Aorta (tissue), 5 donors: ENCODE measurements at places on chromosomes 12 and 14. TPM values are rescaled to one million over a fixed set of nuclear protein-coding genes. Genes with fewer than 3 reads are reported as not detected.

DNA sequence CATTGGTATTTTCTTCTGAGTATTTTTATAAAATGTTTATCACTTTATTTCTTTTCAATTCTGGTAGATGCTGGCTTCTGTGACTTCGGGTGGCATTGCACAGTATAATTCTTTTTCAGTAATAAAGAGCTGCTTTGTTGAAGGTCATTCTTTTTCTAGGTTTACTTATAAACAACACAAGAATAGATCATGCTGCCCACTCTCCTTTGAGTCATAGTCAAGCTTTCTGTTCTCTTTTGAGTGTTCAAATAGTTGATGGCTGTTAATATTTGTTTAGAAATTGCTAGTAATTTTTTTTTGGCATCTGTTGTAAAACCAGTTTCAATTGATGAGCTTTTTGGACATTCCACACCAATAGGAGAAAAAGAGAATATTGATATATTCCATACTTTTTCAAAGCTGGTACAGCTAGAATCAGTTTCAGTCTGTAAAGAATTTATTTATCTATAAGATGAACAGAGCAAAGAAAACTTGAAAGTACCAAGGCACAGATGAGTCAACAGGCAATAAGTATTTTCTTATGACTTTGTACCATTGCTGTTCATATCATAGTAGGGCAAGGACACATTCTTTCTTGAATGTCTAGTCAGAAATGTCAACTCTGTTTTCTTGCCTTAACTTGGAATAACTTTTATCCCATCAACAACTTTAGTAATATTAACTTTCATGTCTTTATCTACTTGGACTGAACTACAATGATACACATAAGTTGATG, 513.0 kb upstream of the SEL1L start:
- no peaks in the 10 kb centered on the region for H3K27me3 ChIP-seq
- H3K4me3 ChIP-seq = no peak overlapping the region
- no peaks in the 10 kb centered on the region for H3K4me1 ChIP-seq
- H3K27ac ChIP-seq = no peak overlapping the region

DNA sequence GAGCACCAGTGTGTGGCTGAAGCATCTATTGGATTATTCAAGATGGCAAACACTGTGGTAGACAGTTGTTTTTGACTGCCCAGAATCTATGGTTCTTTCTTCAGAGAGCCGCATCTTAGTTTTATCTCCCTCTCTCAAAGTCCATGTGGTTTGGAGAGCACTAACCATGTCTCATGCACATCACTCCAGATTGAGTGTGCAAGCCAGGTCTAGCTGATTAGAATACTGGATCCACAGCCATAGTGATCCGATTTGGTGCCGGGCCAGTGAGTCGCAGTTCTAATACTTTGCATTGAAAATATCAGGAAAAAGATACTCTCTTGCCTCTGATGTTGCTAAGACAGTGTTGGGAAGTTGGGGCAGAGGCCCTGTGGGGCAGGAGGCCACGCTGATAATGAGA, 4.6 kb upstream of the SBNO1 start:
- no peaks in the 10 kb centered on the region for H3K36me3 ChIP-seq
- H3K27me3 ChIP-seq = no peaks in the 10 kb centered on the region
- no peaks in the 10 kb centered on the region for H3K4me1 ChIP-seq
- no peak overlapping the region for H3K4me3 ChIP-seq
- no peak for DNase-seq
- no peak overlapping the region for H3K27ac ChIP-seq

Gene KCNH5
- polyA plus RNA-seq = not detected

GRCh38 chr12:12909995-12910420, 18.6 kb downstream of the GPRC5A start:
- peak overlapping the region; percentile 78 for H3K27ac ChIP-seq
- DNase-seq = peak; percentile 50
- no peaks in the 10 kb centered on the region for H3K4me1 ChIP-seq
- H3K36me3 ChIP-seq = peaks cover 3% of the 10 kb centered on the region
- no peak overlapping the region for H3K4me3 ChIP-seq
- H3K27me3 ChIP-seq = no peaks in the 10 kb centered on the region

- no peak for DNase-seq
- H3K4me1 ChIP-seq = no peaks in the 10 kb centered on the region
- no peaks in the 10 kb centered on the region for H3K36me3 ChIP-seq
- no peaks in the 10 kb centered on the region for H3K27me3 ChIP-seq
- H3K27ac ChIP-seq = no peak overlapping the region
- H3K4me3 ChIP-seq = no peak overlapping the region
Observed at GRCh38 chr12:106839333-106839732, 64.9 kb downstream of the RIC8B start.

DNA sequence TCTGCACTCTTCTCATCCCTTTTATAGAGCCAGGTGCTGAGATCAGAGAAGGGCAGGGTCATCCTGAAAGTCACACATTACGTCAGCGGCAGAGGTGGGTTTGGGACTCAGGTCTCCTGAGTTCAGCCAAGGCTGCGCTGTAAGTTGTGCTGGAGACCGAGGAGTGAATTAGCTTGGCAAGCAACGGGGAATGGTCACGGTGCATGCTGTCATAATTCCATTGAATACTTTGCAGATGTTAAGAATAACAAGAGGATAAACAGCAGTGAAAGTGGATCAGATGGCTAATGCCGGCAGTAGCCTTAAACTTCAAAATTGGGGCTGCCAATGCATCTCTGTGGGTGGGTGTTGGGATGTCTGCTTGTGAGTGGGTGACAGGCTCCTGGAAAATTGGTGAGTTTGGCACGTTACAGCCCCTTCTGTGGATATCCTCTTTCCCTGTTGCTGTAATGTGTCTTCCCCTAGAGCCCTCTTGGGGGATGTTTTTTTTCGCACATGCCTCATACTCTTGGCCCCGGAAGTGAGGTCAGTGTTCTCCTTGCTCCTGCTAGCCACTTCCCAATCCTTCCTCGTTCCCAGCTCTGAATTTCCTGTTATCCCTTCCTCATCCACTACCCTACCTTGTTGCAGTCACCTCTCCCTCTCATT, 287.1 kb upstream of the SRRM4 start:
- peaks cover 3% of the 10 kb centered on the region for H3K27me3 ChIP-seq
- no peaks in the 10 kb centered on the region for H3K4me1 ChIP-seq
- H3K4me3 ChIP-seq = no peak overlapping the region

DNA sequence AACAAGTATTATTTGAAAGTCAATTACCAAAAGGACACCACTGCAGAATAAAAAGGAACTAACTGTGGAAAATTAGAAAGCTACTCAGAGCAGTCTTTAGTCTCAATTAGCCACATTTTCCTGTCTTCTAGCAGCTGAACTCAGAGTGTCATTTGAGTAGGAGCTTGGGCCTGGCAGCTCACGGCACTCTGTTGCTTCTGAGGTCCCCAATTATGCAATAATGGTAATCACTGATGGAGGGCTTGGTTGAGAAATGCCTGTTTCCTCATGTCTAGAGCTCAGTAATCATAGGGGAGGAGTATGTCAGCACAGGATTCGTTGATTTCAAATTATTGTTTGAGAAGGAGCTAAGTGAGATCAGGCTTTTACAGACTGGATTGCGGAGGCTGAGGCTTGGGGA, 108.6 kb downstream of the VRK1 start:
- H3K4me3 ChIP-seq = no peak overlapping the region
- H3K27me3 ChIP-seq = no peaks in the 10 kb centered on the region
- H3K4me1 ChIP-seq = no peaks in the 10 kb centered on the region
- DNase-seq = no peak
- H3K36me3 ChIP-seq = no peaks in the 10 kb centered on the region
- no peak overlapping the region for H3K27ac ChIP-seq

DNA sequence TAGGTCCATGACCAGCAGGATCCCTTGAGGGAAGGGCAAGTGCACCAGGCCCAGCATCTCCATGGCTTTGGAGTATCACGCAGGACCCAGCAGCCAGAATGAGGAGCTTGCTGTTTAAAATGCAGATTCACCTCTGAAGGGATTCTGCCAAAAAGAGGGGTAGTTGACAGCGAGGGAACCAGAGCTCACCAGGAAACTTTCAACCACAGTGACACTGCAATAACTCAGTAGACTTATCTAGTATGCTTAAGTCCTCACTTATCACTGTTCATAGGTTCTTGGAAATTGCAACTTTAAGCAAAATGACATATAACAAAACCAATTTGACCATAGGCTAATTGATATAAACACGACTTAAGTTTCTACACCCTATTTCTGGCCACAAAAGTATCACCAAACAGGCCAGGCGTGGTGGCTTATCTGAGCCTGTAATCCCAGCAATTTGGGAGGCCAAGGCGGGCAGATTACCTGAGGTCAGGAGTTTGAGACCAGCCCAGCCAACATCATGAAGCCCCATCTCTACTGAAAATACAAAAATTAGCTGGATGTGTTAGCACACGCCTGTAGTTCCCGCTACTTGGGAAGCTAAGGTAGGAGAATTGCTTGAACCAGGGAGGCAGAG, 21.4 kb upstream of the CKAP4 start:
- no peak for DNase-seq
- H3K4me3 ChIP-seq = no peak overlapping the region
- H3K4me1 ChIP-seq = no peaks in the 10 kb centered on the region

DNA sequence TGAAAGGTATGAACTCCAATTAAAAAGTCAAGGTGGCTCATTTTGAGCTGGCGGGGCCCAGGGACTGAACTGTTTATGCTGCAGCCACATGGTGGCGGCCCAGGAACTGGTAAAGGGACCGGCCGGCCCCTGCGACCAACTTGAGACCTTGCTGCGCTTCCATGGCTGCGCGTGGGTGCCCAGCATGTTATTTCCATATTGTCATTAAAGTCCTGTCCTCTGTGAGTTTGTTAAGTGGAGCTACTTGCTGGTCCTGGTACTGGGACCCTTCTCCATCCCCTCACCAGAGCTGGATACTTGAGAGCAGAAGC, 62.3 kb downstream of the BEGAIN start:
- no peak overlapping the region for H3K27ac ChIP-seq
- no peaks in the 10 kb centered on the region for H3K36me3 ChIP-seq
- H3K27me3 ChIP-seq = no peaks in the 10 kb centered on the region
- no peak for DNase-seq
- no peaks in the 10 kb centered on the region for H3K4me1 ChIP-seq

Gene KRT79
- polyA plus RNA-seq = not detected
